NCI-H1930 (cell line): ENCODE measurements at places on chromosomes 5 and 9.

DNA sequence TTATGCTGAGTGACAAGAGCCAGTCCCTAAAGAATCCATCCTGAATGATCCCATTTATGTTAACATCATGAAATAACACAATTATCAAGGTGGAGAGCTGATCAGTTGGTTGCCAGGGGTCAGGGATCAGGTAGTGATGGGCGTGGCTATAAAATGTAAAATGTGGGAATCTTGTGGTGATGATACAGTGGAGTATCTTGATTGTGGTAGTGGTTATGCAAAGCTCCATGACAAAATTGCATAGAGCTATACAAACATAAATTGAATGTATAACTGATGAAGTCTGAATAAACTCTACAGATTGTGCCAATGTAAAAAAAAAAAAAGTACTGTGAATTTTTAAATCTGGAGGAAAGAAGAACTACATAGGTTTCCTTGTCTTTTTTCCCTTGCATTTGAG, 104.6 kb upstream of the SPATA31C2 start:
- DNase-seq, result no peak

GRCh38 chr5:74391410-74391809, 249.1 kb downstream of the ENC1 start:
- no peak for DNase-seq

DNA sequence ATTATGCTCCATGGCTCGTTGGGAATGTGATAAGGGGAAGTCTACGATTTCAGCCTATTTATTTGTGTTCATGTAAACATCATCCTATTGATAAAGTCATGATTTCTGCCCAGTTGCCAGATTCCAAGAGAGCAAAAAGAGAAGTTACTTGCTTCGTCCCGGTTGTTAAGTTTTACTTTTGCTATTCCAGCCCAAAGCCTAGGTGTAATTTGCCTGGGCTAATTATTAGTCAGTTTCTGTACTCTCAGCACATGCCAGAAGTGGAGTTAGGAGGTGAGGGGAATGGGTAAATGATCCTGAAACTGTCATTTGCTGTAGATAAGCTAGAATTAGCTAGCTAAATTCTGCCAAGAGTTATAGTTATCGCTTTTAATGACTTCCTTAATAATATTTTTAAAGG, 4.5 kb upstream of the ANKH start:
- no peak for DNase-seq

DNA sequence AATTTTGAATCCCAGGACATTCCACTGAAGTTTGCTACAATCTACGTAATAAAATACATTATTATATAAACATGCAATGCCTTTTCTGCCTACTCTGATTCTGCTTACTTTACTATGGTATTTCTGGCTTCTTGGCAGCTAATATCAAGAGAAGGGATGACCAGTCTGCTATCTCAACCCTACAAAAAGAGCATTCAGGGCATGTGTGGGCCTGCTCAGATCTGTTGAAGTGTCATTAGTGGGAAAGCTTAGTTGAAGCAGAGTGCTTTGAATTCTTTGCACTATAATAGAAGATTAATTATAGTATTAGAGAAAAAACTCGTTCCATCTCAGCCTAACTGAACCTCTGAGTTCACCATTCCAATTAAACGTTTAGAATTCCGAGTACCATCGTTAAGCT, 339.5 kb upstream of the ISL1 start:
- no peak for DNase-seq

- DNase-seq, result no peak
Measured at GRCh38 chr5:7686794-7687193, 164.1 kb downstream of the CFAP90 start.

- DNase-seq, result no peak
Measured at GRCh38 chr9:100170085-100170484, 71.0 kb downstream of the INVS start.

- DNase-seq, result no peak
Measured at GRCh38 chr5:159310511-159310910, 19.8 kb downstream of the IL12B start.

- peak; percentile 9 for DNase-seq
Measured at GRCh38 chr9:31799953-31800609, 584.4 kb upstream of the ACO1 start.

DNA sequence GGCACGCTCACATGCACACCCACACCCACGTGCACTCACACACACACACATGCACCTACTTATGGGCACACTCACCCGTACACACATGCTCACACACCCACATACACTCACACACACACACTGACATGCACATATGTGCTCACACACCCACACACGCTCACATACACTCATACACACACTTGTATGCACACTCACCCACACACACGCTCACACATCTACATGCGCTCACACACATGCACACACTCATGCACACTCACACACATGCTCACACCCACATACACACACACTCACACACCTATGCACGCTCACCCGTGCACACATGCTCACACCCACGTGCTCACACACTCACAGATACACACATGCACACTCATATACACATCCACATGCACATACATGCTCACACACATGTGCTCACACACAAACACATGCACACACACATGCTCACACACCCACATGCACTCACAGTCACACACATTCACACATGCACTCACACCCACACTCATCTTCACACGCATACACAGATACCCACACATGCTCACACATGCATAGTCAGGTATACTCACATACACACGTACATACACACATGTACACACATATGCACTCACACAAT, 138.3 kb downstream of the OLFM1 start:
- DNase-seq, result no peak

DNA sequence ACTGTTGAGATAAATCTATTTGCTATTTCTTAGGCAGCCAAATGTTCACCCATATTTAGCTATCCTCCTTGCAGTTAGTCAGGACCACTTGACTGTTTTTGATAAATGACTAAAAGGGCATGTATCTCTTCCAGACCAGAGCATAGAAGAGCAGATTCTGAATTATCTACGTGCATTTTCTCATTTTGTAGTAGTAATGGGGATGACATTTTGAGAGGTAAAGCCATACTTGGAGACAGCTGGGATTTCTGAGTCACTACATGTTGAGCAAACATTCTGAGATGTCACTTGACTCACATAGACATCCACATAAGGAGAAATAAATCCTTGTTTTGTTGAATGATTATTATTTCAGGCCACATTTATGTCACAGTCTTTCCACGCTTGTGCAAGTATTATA, 297.6 kb downstream of the CDH10 start:
- no peak for DNase-seq

DNA sequence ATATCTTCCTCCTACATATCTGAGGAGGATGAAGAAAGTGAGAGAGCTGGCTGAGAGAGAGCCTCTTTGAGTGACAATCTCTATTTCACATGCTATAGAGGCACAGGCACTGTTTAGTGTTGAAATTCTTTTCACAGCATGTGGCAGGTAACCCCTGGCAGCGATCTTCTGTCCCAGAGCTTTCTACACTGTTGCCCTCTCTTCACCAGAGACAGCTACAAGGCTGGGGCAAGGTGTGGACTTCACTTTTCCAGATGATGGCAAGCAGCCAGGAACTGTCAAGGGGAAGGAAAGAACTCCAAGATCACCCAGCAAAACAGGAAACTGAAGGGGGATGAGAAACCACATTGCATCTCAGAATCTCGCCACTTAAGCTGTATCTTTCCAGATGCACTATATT, 205.2 kb downstream of the CAAP1 start:
- no peak for DNase-seq

- DNase-seq, result no peak
Measured at GRCh38 chr5:80125022-80125961, 90.1 kb downstream of the THBS4 start.

DNA sequence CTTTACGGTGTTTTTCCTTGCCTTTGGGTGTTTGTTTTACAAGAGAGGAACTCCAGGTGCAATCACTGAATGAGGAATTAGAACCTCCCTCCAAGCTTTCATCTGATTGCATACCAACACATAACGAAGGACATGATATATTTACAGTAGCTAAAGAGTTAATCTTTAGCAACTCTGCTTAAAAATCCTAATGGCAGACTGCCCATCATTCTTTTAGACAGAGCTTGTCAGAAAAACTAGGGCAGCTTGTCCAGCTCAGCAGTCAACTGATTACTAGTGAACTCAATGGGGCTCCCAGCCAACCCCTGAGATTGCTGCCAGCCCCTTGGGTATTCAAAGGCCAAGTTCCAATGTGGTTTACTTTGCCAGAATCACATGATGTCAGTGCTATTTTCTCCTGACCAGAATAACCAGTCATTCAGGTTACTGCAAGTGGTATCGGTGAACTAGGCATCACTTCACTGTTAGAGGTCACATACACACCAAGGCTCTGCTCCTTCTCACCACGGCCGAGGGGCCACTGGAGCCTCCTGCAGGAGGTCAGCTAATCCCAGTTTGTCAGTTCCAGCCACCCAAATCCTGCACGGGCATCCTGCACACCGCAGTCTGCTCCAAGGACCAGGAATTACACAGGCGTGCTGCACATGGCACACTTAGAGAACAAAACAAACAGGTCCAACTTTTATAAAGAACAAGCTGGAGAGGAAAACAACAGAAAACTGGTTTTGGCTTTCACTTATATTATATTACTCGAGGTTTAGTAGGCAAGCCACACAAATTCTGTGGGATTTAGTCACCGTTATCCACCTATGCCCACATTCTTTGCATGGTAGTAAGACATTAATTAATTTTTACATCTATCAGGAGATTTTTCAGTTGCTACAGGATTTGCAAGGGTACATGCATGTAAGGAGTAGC, 62.5 kb downstream of the NFIB start:
- DNase-seq, result no peak
